ENCODE measurements at places on chromosomes 13 and 19.

DNA sequence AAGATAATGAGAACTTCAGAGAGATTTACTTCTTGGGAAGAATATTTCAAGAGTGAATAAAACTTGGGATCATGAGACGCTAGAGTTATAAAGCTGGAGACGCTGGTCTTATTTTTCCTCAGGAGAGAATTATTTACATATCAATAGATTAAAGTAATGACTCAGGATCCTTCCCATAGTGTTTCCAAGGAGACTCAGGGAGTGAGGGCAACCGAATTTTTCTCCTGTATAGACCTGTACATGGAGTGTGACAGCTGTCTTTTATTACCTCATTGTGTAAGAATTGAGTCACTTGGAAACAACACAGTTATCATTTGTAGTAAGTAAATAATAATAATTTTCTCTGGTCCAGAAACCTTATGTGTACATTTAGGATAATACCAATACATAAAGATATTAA lies 1905.5 kb downstream of the OLFM4 start:
- H3K27ac ChIP-seq, result no peak overlapping the region
- DNase-seq, result no peak
- no peaks in the 10 kb centered on the region for H3K27me3 ChIP-seq
- H3K4me3 ChIP-seq, result no peak overlapping the region
- no peaks in the 10 kb centered on the region for H3K36me3 ChIP-seq

- H3K27me3 ChIP-seq, result no peaks in the 10 kb centered on the region
- no peak overlapping the region for H3K4me3 ChIP-seq
- no peak for DNase-seq
- no peaks in the 10 kb centered on the region for H3K4me1 ChIP-seq
- H3K36me3 ChIP-seq, result no peaks in the 10 kb centered on the region
Observed at GRCh38 chr13:32023698-32024097, 7.9 kb upstream of the FRY start.

DNA sequence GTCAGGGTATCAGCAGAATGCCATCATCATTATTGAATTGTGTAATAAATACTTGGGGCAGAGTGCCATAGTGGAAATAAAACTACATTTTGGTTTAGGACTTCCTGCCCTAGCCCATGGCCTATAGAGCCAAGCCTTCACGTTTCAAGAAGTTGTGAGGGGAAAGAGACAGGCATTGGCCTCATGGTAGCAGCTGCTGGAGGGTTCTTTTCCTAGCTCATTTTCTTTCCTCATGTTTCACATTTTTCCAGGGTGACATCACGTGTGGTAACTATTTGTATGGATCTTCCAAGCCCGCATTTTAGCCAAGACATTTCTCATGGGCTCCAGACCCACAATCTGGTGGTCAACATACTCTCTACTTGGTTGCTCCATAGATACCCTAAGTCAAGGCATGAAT lies 80.4 kb downstream of the LRCH1 start:
- H3K27ac ChIP-seq, result no peak overlapping the region
- no peak for DNase-seq
- no peaks in the 10 kb centered on the region for H3K27me3 ChIP-seq
- H3K4me1 ChIP-seq, result peaks cover 28% of the 10 kb centered on the region
- peaks cover 3% of the 10 kb centered on the region for H3K36me3 ChIP-seq
- H3K4me3 ChIP-seq, result no peak overlapping the region

GRCh38 chr13:103022336-103022735 lies 43.9 kb downstream of the SLC10A2 start:
- H3K4me3 ChIP-seq, result no peak overlapping the region
- DNase-seq, result no peak
- H3K27ac ChIP-seq, result no peak overlapping the region
- H3K36me3 ChIP-seq, result no peaks in the 10 kb centered on the region

- no peak for DNase-seq
- H3K4me3 ChIP-seq, result no peak overlapping the region
- peaks cover 9% of the 10 kb centered on the region for H3K27me3 ChIP-seq
- peaks cover 18% of the 10 kb centered on the region for H3K4me1 ChIP-seq
Observed at GRCh38 chr13:44438234-44438579, 64.6 kb downstream of the SERP2 start.

- DNase-seq, result peak; percentile 61
- peaks cover 10% of the 10 kb centered on the region for H3K27me3 ChIP-seq
- H3K27ac ChIP-seq, result no peak overlapping the region
- no peaks in the 10 kb centered on the region for H3K36me3 ChIP-seq
- H3K4me3 ChIP-seq, result no peak overlapping the region
Observed at GRCh38 chr13:30978981-30979956, 46.8 kb downstream of the TEX26 start.

DNA sequence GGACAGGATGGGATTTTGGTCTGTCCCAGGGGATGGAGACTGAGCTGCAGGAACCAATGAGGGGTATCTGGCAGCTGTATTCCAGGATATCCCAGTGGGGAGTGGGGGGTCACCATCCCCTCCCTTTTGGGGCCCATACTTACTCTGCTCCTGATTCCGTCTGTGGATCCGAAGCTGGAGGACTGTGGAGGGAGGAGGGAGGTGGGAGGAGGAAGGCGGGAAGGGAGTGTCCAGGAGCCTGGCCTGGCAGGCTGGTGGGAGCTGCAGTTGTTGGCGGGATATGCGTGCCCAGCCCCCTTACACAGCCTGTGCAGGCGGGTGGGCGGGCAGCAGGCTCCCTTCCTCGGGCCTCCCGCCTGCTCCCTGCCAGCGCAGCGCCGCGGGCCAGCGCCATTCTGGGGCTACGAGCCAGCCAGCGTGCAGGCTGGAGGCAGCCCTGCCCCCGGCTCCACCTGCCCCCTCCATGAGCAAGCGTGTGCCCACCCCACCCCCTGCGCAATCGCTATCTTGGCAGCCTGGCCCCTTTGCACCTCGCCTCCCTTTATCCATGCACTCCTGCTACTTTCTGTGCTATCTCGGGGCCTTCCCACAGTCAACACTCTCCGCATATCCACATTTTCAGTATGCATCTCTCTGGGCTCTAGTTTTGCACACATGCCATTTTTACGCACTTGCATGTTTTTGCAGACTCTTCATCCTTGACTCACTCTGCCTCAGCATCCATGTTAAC lies 2.8 kb downstream of the MAMSTR start:
- no peak for DNase-seq
- H3K36me3 ChIP-seq, result no peaks in the 10 kb centered on the region
- H3K27ac ChIP-seq, result no peak overlapping the region
- no peaks in the 10 kb centered on the region for H3K27me3 ChIP-seq

- H3K36me3 ChIP-seq, result no peaks in the 10 kb centered on the region
- no peak for DNase-seq
- no peak overlapping the region for H3K27ac ChIP-seq
Observed at GRCh38 chr13:98221234-98221633, 44.2 kb upstream of the RNF113B start.

DNA sequence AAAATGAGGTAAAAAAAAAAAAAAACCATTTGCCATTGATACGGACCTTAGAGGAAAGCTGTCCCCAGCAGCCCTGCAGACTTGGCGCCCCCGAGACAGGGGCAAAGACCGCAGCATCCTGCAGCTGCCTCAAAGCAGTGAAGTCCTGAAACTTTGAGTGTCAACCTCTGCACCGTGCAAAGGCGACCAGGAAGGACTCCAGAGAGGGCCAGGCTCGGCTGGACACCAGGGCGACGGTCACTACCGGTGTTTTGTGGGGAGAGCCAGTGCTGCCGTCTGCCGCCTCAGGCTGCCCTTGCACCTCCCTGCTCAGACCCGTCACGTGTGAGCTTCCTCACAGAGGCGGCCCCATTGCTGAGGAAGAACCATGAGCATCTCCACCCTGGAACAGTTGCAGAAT lies 146.7 kb upstream of the SPACA7 start:
- no peaks in the 10 kb centered on the region for H3K27me3 ChIP-seq
- H3K36me3 ChIP-seq, result no peaks in the 10 kb centered on the region
- no peak overlapping the region for H3K27ac ChIP-seq
- no peak overlapping the region for H3K4me3 ChIP-seq
- no peak for DNase-seq

- peak; percentile 46 for DNase-seq
- no peaks in the 10 kb centered on the region for H3K4me1 ChIP-seq
- peaks cover 30% of the 10 kb centered on the region for H3K27me3 ChIP-seq
- H3K36me3 ChIP-seq, result no peaks in the 10 kb centered on the region
- no peak overlapping the region for H3K4me3 ChIP-seq
Observed at GRCh38 chr19:41701401-41702075, 6.9 kb upstream of the CEACAM5 start.

GRCh38 chr13:25702386-25702785 lies 330.6 kb downstream of the ATP8A2 start:
- DNase-seq, result no peak
- no peak overlapping the region for H3K27ac ChIP-seq
- no peaks in the 10 kb centered on the region for H3K4me1 ChIP-seq
- no peaks in the 10 kb centered on the region for H3K27me3 ChIP-seq
- H3K4me3 ChIP-seq, result no peak overlapping the region
- no peaks in the 10 kb centered on the region for H3K36me3 ChIP-seq

DNA sequence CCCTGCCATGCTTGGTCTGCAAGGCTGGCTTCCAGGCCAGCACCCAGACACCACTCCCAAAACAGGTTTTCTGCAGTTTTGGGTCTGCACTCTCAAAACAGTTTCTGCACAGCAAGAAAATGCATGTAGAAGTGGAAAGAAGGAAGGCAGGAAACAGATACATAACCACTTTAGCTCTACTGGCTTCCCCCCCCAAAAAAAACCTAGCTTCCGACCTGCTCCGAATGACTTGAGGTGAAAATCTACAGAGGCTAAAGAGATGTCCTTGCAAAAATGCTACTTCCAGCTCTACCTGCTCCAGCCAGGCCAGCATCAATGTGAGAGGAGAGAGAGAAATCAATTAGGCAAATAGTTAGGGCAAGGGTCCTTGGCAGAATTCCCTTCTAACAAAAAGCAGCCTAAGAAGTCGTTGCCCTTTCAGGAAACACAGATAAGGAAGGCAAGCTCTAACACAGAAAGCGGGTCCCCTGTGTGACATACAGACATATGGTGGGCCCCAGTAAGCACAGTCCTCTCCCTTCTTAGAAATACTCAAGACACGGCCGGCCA lies 3.4 kb downstream of the C19orf12 start:
- H3K4me1 ChIP-seq, result peaks cover 75% of the 10 kb centered on the region
- no peaks in the 10 kb centered on the region for H3K27me3 ChIP-seq
- H3K36me3 ChIP-seq, result peaks cover 56% of the 10 kb centered on the region
- peak overlapping the region; percentile 93 for H3K27ac ChIP-seq
- H3K4me3 ChIP-seq, result peak overlapping the region; percentile 95

DNA sequence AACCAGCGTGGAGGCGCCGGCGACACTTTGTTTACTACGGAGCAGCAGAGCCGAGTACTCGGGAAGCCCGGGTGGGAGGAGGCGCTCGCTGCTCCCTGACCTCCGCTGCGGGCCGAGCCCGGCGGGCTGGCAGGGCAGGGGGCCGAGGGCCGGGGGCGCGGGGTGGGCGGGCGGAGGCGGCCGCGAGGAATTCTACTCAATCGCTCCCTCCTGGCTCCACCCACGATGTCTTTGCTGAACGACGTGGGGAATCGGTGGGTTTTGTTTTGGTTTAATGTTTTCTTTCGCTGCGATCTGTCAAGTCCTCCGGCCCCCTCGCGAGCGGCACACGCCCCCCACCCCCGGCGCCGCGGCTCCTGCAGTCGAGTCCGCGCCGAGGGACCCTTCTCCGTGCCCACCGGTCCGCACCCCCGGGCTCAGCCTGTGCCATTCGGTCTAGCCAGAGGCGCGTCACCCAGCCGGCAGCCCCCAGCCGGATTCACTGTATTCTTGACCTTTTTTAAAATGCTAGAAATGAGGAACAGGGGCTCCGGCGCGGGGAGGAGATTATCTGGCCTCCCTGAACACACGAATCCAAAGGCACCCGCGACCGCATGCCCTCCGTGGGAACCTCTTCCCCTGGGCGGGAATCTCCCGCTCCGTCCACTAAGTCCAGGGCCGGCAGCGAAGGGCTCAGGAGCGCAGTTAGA lies 636 bp upstream of the FOXO1 start:
- no peaks in the 10 kb centered on the region for H3K27me3 ChIP-seq
- H3K27ac ChIP-seq, result peak overlapping the region; percentile 86
- H3K4me1 ChIP-seq, result peaks cover 34% of the 10 kb centered on the region
- peak overlapping the region; percentile 85 for H3K4me3 ChIP-seq
- peaks cover 16% of the 10 kb centered on the region for H3K36me3 ChIP-seq

- no peaks in the 10 kb centered on the region for H3K27me3 ChIP-seq
- H3K36me3 ChIP-seq, result no peaks in the 10 kb centered on the region
- no peak overlapping the region for H3K4me3 ChIP-seq
Observed at GRCh38 chr13:61751039-61751438, 335.4 kb upstream of the PCDH20 start.

DNA sequence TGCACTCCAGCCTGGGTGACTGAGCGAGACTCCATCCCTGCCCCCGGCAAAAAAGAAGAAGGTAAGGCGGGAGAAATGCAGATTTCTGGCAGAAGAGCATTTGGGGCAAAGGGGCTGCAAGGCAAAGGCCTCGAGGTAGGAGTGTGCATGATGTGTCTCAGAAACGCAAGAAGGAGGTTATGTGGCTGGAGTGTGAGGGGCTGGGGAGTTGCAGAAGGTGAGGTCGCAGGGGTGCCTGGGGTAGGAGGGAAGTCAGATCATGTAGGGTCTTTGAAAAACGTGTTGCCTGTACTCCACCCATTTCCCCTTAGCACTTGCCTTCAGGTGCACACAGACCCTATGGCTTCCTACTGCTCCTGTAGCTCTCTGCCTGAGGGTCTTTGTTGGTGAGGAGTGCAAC lies 29.9 kb downstream of the KCTD15 start:
- DNase-seq, result no peak
- peaks cover 14% of the 10 kb centered on the region for H3K27me3 ChIP-seq
- H3K4me1 ChIP-seq, result peaks cover 1% of the 10 kb centered on the region
- no peak overlapping the region for H3K4me3 ChIP-seq
- no peak overlapping the region for H3K27ac ChIP-seq
- no peaks in the 10 kb centered on the region for H3K36me3 ChIP-seq

- no peak overlapping the region for H3K4me3 ChIP-seq
- no peak overlapping the region for H3K27ac ChIP-seq
- no peaks in the 10 kb centered on the region for H3K4me1 ChIP-seq
- H3K27me3 ChIP-seq, result peaks cover 11% of the 10 kb centered on the region
- DNase-seq, result peak; percentile 26
Observed at GRCh38 chr19:30393046-30393445, 20.9 kb downstream of the ZNF536 start.

DNA sequence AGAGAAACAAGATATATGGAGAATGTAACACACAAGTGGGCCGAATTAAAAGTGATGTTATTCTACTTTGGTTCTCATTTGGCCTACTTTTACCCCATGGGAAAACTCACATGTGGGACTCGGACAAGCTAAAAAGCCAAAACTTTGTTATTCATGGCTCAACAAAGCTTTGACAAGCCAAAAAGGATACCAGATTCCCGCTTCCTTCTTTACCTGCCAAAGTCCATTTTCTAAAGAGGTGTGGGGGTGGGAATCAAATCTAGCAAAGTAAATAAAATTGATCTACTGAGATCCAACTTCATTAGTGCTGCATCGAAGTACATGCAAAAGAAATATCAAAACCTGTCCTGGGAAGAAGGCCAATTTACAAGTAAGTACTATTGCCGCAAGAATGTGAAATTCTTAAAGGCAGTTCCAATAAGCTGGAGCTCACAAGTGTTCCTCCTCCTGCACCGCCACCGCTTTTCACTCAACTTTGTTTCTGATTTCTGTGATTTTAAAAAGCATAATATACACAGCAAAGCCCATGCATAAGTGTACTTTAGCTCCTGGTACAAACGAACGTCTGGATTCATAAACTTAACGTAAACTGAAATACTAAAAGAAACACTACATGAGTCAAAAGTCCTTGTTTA lies 1.1 kb downstream of the LNX2 start:
- H3K4me3 ChIP-seq, result peak overlapping the region; percentile 86
- peak overlapping the region; percentile 84 for H3K27ac ChIP-seq
- DNase-seq, result no peak
- peaks cover 21% of the 10 kb centered on the region for H3K36me3 ChIP-seq
